Activated T-helper 1 cell treated with anti-CD3 and anti-CD28 coated beads, Interleukin-12 subunit alpha, Interleukin-12 subunit beta, Interleukin-2, Interleukin-4 antibody, amounts not matched to agents 30 ng/mL and 10 ng/mL and 1 ng/mL, durations not matched to agents 14 hours and 24 hours and 36 hours (primary cell): ENCODE measurements at places on chromosomes 1 and 21. TPM values are rescaled to one million over a fixed set of nuclear protein-coding genes. Genes with fewer than 3 reads are reported as not detected.

Gene FAM163A
- total RNA-seq: not detected in 2 replicates

Gene OR14K1
- total RNA-seq: not detected in 2 replicates

Gene ZNF648
- not detected in 2 replicates for total RNA-seq

Gene CAPN8
- total RNA-seq: not detected in 2 replicates

Gene DNAI4
- 1.2 and 3.2 TPM in 2 replicates for total RNA-seq

Gene RGSL1
- total RNA-seq: not detected in 2 replicates

Gene BLACAT1
- total RNA-seq: 0.16 and 0.24 TPM in 2 replicates
